ENCODE measurements at places on chromosomes 7 and 10.

- no peak for DNase-seq
Observed at GRCh38 chr7:38413784-38414183, 140.3 kb upstream of the TARP start.

DNA sequence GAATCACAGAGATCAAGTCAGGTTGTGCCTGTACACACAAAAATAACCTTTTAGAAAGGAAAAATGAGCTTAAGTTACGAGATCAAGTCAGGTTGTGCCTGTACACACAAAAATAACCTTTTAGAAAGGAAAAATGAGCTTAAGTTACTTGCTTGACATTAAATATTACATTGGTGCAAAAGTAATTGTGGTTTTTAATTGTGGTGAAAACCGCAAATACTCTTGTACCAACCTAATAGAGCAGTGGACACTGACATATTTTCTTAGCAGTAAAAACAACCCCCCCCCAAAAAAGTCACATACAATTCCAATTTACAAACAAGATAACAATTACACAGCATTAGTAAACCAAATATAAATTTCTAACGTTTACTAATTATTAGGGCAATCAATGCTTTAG is 595.6 kb downstream of the GRM8 start:
- DNase-seq, result no peak

DNA sequence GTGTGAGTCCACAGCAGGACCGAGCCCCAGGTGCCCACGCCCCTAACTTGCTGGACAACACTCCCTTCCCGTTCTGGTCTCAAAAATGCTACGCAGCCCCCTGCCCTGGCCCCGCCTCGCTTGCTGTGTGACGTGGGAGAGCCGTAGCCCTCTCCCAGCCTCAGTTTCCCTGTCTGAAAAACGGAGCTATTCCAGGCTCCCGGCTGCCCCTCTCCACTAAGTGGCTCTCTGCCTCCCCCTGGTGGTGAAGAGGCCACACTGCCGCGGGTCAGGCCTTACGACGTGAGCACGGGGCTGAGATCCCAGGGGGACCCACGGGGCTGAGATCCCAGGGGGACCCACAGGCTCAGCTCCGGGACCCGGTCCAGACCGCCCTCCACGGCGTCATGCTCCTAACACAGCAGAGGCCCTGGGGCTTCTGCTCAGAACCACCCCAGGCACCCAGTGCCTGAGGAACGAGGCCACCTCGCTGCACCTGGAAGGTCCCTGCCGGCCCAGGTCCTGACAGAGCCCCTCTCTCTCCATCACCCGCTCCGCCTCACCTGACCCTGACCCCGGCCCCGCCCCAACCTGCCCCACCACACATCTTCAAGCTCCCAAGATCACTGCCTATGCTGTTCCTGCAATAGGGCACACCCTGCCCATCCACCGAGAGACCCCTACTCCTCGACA is 26.7 kb downstream of the MICALL2 start:
- peak; percentile 71 for DNase-seq

- no peak for DNase-seq
Observed at GRCh38 chr7:85010306-85010705, 176.6 kb downstream of the SEMA3D start.

- no peak for DNase-seq
Observed at GRCh38 chr10:124495162-124495561, 33.5 kb downstream of the LHPP start.

DNA sequence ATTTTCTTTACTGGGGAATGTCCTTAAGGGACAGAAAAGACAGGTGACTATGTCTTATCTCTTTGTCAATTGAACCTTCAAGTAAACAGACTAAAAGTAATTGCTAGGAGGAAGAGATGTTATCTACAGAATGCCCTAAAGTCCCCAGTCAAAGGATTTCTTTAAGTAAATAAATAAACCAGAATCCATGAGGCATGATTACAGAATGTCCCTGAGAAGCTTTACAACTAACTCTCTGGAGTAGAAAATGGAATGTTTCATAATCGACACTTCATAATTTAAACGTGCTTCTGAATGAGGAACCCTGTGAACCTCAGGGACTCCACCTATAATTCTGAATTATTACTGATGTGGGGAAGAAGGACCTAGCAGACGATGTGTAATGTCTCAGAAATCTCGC is 187.9 kb upstream of the IMMP2L start:
- DNase-seq, result no peak

- DNase-seq, result no peak
Observed at GRCh38 chr10:95236068-95236903, 42.2 kb downstream of the ACSM6 start.

- peak; percentile 35 for DNase-seq
Observed at GRCh38 chr7:47945261-47946015, 2.8 kb downstream of the PKD1L1 start.

GRCh38 chr10:20970708-20971107 is 73.6 kb upstream of the NEBL start:
- no peak for DNase-seq

GRCh38 chr10:113230011-113230610 is 280.1 kb downstream of the TCF7L2 start:
- DNase-seq, result no peak

DNA sequence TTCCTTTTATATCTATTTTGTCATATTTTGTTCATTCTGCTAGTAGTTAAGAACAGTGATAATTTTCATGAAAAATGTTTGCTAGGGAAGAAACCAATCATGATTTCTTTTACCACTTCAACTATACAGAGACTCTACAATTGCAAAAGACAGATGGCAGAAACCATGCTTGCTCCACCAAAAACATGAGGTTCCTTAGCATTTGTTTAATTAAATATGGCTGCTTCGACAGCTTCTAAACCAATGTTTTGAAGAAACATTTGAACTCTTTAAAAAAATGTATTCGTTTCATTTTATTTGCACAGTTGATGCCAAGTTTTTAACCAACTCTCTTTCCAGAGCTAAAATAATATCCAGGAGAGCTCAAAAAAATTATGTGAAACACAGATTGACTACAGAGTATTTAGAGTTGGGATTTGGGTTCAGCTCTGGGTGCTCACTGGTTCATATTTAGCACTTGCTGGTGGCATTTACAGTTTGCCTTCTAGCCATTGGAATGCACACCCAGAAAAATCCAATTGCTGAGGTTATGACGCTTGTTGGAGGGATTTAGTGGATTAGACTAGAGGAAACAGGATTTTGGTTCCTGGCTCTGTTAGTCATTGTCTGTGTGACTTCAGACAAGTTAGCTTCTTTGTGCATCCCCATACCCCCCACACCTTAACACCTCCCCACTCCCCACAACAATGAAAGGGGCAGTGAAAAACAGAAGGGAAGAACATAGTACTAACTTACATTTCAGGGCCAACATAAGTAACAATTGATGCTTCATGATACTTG is 35.8 kb upstream of the SDHAF3 start:
- DNase-seq, result no peak

GRCh38 chr7:126541406-126541805 is 711.3 kb downstream of the GRM8 start:
- no peak for DNase-seq

DNA sequence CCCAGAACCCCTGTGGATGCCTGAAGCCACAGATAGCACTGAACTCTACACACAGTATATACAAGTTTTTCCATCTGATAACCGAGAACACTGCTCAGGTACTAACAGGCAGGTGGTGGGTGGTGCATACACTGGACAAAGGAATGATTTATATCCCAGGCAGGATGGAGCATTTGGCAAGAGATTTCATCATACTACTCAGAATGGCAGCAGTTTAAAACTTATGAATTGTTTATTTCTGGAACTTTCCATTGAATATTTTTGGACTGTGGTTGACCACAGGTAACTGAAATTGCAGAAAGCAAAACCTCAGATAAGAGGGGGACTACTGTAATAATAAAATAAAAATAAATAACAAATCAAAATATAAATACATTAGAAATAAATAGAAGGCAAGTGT is 10.9 kb upstream of the KCNMA1 start:
- no peak for DNase-seq

DNA sequence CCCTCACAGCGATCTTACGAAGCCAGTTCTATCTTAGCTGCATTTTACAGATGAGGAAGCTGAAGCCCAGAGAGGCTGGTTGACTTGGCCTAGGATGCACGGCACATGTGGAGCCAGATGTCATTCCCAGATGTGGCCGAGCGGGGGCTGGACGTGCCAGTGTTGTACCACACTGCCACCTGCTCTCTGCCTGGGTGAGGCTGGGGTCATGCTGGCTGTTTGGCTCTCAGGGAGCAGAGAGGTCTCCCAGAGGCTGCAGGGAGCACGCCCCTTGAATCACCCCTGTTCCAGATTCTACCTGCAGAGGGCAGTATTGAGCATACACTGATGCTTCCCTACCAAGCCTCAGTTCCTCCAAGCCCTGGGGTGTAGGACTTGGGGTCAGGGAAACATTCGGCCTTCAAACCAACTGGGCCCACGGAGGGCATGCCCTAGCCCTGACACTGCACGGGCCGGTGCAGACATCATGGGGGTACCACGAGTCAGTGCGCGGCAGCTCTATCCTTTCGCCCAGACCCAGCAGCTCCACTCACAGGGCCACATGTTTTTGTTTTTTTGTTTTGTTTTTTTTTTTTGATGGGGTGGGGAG is 3.8 kb upstream of the GTF2IRD1 start:
- DNase-seq, result peak; percentile 56

GRCh38 chr10:127905848-127906261 is 1.0 kb upstream of the PTPRE start:
- DNase-seq, result no peak

- no peak for DNase-seq
Observed at GRCh38 chr10:52082307-52082706, 231.8 kb upstream of the DKK1 start.

DNA sequence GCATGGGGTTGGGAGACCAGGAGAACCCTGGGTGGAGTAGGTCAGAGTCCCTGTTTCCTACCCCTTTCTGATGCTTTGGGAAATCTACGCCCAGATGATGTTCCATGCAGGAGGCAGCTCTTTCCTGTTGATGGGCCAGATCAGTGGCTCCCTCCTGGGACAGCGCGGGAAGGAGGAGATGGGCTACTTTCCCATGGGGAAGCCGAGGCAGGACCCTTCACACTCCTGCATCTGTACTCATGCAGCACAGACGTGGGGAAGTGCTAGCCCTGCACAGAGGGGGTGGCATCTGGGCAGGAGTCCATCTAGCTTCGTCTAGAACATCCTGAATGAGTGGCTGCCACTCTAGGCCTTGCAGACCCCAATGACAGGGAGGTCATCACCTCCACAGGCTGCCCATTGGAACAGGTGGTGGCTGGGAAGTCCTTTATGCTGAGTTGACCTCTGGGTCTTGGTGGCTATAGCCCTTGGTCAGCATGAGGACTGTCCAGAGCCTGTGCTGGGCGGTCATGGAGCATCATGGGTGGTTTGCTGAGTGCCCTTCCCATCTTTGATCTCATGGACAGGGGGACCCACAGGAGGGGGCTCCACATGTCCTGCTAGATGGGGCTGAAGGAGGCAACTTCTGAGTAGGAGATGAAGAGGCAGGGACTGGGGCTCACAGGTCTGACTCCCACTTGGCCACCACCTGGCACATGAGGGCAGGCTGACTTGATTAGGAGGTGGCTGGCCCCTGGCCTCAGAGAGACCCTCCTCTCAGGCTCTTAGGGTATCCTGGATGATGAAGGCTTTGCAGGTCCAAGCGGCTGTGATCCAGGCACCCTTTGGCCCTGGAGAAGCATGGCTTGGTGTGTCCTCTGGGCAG is 24.6 kb downstream of the RAMP3 start:
- no peak for DNase-seq

All from stimulated activated CD8-positive, alpha-beta memory T cell treated with anti-CD3 and anti-CD28 coated beads, Interleukin-4, amount 100 ng/mL, for 1 hour (primary cell).